ENCODE measurements at places on chromosomes 5 and 9.

DNA sequence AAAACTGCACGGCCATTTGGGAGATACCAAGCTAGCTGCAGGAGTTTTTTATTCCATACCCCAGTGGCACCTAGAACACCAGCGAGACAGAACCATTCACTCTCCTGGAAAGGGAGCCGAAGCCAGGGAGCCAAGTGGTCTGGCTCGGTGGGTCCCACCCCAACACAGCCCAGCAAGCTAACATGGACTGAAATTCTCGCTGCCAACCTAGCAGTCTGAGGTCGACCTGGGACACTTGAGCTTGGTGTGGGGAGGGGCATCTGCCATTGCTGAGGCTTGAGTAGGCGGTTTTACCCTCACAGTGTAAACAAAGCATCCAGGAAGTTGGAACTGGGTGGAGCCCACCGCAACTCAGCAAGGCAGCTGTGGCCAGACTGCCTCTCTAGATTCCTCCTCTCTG is 108.9 kb upstream of the CHD1 start:
- DNase-seq: no peak

- no peak for DNase-seq
Measured at GRCh38 chr9:20041697-20042081, 252.9 kb upstream of the SLC24A2 start.

GRCh38 chr5:32709750-32710549 is 1.2 kb upstream of the NPR3 start:
- DNase-seq: no peak

- DNase-seq: no peak
Measured at GRCh38 chr5:40106847-40107246, 572.9 kb upstream of the PTGER4 start.

GRCh38 chr5:126947146-126948010 is 83.0 kb downstream of the MARCHF3 start:
- DNase-seq: no peak

- no peak for DNase-seq
Measured at GRCh38 chr9:38185647-38186403, 116.8 kb upstream of the SHB start.

DNA sequence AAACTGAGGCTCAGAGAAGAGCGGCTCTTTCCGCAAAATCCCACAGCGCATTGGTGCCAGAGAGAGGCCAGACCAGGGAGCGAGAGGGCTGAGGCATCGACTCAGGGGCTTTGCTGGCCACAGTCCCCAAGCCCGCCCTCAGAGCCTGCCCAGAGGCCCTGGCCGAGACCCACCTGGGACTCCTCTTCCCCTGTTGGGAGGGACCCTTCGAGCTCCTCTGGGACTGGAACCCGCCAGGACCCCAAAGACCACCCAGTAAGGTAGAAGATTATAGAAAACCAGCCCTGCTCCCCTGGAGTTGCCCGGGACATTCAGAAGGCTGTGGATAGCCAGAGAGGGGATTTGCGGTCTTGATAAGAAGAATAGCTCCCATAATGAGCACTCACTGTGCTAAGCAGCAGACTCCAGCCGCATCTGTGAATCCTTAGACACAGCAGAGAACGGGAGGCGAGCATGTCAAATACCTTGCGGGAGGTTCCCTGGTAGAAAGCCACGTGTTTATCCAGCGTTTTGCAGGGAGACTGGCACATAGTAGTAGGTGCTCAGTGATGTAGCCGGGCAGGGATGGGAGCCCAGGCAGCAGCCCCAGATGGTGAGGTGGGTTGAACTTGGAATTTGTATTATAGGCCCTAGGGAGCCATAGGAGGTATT is 651 bp upstream of the AK1 start:
- no peak for DNase-seq

- no peak for DNase-seq
Measured at GRCh38 chr9:93665637-93666438, 89.5 kb downstream of the PHF2 start.

DNA sequence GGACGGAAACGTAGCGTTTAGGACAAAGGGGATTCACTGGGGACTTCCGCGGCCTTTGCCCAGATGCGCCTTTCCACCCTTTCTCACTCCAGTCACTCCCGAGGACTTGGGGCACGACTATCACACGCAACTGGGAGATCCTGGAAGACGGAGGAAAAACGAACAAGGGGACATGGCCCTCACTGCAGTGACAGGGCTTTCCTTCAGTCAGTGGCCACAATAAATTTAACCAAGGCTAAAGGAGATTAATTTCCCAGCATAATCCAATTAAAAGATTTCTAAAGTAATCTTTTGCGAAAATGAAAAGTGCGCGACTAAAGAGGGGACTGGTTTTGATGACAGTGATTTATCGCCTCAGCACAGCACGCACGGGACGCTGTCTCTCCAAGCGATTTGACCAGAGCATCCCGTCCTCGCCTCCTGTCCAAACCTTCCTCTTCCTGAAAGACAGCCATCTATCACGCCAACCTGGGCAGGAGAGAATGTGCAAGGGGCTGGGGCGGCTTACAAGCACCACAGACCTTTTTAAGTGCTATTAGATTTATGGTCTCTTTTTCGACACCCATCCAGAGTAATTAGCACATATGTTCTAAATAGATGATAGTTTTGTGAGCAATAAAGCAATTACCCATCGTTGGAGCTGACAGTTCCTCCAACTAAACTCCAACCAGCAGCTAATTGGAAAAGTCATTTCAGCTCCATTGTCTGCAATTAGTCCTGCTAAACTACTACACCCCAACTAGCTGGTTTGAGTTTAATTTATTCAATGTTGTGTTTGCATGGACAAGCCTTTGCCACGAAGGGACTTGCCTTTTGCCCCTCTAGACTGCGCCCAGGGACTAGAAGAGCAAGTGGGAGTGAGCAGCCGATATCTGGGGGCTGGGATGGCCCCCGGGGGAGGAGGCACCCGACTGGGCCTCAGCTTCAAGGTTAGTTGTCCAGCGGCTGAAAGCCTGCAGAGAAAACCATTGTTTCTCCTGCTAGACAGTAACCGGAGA is 7.4 kb downstream of the NR2F1-AS1 start:
- DNase-seq: no peak

GRCh38 chr5:180128671-180129261 is 57.2 kb upstream of the RNF130 start:
- no peak for DNase-seq

Data from stimulated activated CD8-positive, alpha-beta memory T cell treated with anti-CD3 and anti-CD28 coated beads, Interleukin-15, amount 100 ng/mL, for 4 hours (primary cell).